ENCODE measurements at places on chromosomes 5 and 9. TPM values are rescaled to one million over a fixed set of nuclear protein-coding genes. Genes with fewer than 3 reads are reported as not detected.

The TESK1 gene
- 13.0 TPM for total RNA-seq

The SLC36A2 gene
- not detected for total RNA-seq

The HAPLN1 gene
- total RNA-seq: 0.43 TPM

The ZNF618 gene
- total RNA-seq: 15.1 TPM

The SLC45A2 gene
- total RNA-seq: not detected

The TRIP13 gene
- 16.8 TPM for total RNA-seq

The ENDOG gene
- total RNA-seq: 26.4 TPM

The PITX1 gene
- total RNA-seq: 66.7 TPM

The CCL27 gene
- total RNA-seq: not detected

The TMC1 gene
- 1.3 TPM for total RNA-seq

The SPATA31C1 gene
- not detected for total RNA-seq

The SLC34A1 gene
- total RNA-seq: not detected

The FAM153A gene
- total RNA-seq: not detected

The PRELID1 gene
- 122 TPM for total RNA-seq

The SEMA5A gene
- 74.7 TPM for total RNA-seq

The PCDHA9 gene
- under 0.01 TPM for total RNA-seq

The NRARP gene
- total RNA-seq: 0.32 TPM

The JAKMIP2 gene
- total RNA-seq: 3.2 TPM

The HACD4 gene
- total RNA-seq: 10.0 TPM

The NSD1 gene
- 59.3 TPM for total RNA-seq

The SPATA31D4 gene
- not detected for total RNA-seq

The CCDC180 gene
- 3.0 TPM for total RNA-seq

The FSTL4 gene
- under 0.01 TPM for total RNA-seq

The LCN1 gene
- not detected for total RNA-seq

The BHMT2 gene
- 34.5 TPM for total RNA-seq

The CRHBP gene
- not detected for total RNA-seq

The PCA3 gene
- total RNA-seq: not detected

The FOXD4L5 gene
- under 0.01 TPM for total RNA-seq

The PDCD1LG2 gene
- total RNA-seq: 59.6 TPM

All from fibroblast of villous mesenchyme (primary cell).